IMR-90 (cell line): ENCODE measurements at places on chromosomes 5 and 9. TPM values are rescaled to one million over a fixed set of nuclear protein-coding genes. Genes with fewer than 3 reads are reported as not detected.

Gene PCDHGB1
- 1.9 TPM in 2 replicates for polyA plus RNA-seq

DNA sequence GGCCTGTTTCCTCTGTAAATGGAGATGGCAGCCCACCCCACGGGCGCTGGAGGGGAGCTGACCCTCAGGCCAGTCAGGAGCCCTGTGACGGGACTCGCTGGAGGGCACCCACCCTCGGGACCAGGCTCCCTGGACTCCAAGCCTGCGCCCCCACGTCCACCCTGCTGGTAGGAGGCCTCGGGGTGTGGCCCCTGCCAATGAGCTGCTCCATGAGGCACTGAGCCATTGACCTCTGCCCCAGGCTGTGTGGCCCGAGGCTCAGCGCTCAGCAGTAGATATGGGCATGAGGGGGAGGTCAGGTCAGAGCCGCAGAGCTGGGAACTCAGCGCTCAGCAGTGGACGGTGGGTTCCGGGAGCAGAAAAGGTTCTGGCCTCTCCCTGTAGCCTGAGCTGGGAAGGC is 52.3 kb upstream of the EGFL7 start:
- peaks cover 16% of the 10 kb centered on the region for H3K4me1 ChIP-seq
- H3K36me3 ChIP-seq, result no peaks in the 10 kb centered on the region
- no peak overlapping the region for H3K27ac ChIP-seq
- no peak for DNase-seq
- no peak overlapping the region for H3K4me3 ChIP-seq

GRCh38 chr9:82127465-82127864 is 138.9 kb downstream of the SPATA31D1 start:
- H3K27ac ChIP-seq, result no peak overlapping the region
- H3K27me3 ChIP-seq, result no peaks in the 10 kb centered on the region

- peaks cover 8% of the 10 kb centered on the region; the same call in 1 of the 2 replicates for H3K4me1 ChIP-seq
- no peak overlapping the region for H3K27ac ChIP-seq
- peaks cover 5% of the 10 kb centered on the region; the same call in 1 of the 2 replicates for H3K36me3 ChIP-seq
- H3K4me3 ChIP-seq, result no peak overlapping the region
- DNase-seq, result peak; percentile 61
- H3K27me3 ChIP-seq, result no peaks in the 10 kb centered on the region
Measured at GRCh38 chr5:34001241-34001841, 6.5 kb downstream of the AMACR start.

Gene MYMK
- polyA plus RNA-seq, result not detected in 2 replicates

GRCh38 chr9:122060481-122060880 is 32.6 kb downstream of the TTLL11 start:
- H3K4me3 ChIP-seq, result no peak overlapping the region
- DNase-seq, result no peak
- no peak overlapping the region for H3K27ac ChIP-seq
- no peaks in the 10 kb centered on the region for H3K27me3 ChIP-seq
- 0 out of 2 replicates have a peak, but pooled peaks cover 4% of the 10 kb centered on the region for H3K36me3 ChIP-seq

GRCh38 chr5:146778261-146778660 is 100.3 kb downstream of the PPP2R2B start:
- H3K4me1 ChIP-seq, result no peaks in the 10 kb centered on the region
- DNase-seq, result no peak
- no peaks in the 10 kb centered on the region for H3K36me3 ChIP-seq
- H3K27ac ChIP-seq, result no peak overlapping the region
- H3K4me3 ChIP-seq, result no peak overlapping the region

Gene PCDHB2
- 0.46 and 0.65 TPM in 2 replicates for polyA plus RNA-seq

Gene ENHO
- 0.10 TPM in 1 of 2 replicates, not detected in the other for polyA plus RNA-seq

DNA sequence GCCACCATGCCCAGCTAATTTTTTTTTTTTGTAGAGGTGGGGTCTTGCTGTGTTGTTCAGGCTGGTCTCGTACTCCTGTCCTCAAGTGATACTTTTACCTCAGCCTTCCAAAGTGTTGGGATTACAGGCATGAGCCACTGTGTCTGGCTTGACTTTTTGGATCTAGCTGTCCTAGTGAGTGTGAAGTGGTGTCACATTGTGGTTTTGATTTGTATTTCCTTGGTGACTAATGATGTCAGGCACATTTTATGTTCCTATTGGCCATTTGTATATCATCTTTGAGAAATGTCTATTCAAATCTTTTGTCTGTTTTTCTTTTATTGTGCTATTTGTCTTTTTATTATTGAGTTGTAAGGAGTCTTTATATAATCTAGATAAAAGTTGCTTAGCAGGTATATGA is 53.5 kb upstream of the MCCC2 start:
- peak; percentile 38 for DNase-seq
- no peak overlapping the region for H3K4me3 ChIP-seq
- H3K27ac ChIP-seq, result peak overlapping the region; percentile 49; the same call in 1 of the 2 replicates

DNA sequence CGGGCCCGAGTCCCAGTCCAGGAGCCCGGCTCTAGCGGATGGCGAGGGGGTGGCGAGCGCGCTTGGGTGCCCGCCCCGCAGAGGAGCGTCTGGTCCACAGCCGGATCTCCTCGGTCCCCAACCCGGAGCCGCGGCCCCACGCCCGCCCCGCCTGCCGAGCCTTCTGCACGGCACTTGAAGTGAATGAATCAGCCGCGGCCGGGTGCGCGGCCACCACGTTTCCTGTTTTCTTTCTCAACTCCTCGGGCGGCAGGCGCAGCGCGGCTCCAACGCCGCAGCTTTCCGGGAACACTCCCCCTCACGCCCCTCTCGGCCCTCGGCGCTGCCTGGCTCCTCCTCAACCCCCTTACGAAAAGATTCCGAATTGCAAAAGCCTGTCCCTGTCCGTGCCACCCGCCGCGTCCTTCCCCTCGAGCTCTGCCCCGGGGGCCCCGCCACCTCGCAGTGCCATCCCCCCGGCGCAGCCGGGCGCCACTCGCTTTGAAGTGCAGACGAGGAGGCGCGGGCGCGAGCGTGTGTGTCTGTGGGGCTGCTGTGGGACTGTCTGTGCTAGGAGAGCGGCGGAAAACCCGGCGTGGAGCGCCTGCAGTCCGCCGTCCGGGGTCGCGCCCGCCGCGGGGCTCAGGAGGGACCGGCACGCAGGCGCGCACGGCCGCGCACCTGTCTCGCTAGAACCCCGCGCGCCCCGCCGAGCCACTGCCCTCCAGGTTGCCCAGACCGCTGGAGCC is 456.6 kb downstream of the RAB3C start:
- H3K27ac ChIP-seq, result peak overlapping the region; percentile 98
- peak overlapping the region; percentile 99 for H3K4me3 ChIP-seq
- DNase-seq, result peak; percentile 76
- no peaks in the 10 kb centered on the region; the same call in 1 of the 2 replicates for H3K36me3 ChIP-seq

Gene UHRF2
- 23.5 and 27.6 TPM in 2 replicates for polyA plus RNA-seq

Gene TEK
- 4.9 and 6.3 TPM in 2 replicates for polyA plus RNA-seq

Gene TSSK1B
- polyA plus RNA-seq, result 0.03 TPM in 1 of 2 replicates, not detected in the other

Gene KIF4B
- polyA plus RNA-seq, result 0.03 TPM in 2 replicates

Gene TIFAB
- polyA plus RNA-seq, result not detected in 2 replicates

Gene PRSS3
- 7.0 and 7.7 TPM in 2 replicates for polyA plus RNA-seq

DNA sequence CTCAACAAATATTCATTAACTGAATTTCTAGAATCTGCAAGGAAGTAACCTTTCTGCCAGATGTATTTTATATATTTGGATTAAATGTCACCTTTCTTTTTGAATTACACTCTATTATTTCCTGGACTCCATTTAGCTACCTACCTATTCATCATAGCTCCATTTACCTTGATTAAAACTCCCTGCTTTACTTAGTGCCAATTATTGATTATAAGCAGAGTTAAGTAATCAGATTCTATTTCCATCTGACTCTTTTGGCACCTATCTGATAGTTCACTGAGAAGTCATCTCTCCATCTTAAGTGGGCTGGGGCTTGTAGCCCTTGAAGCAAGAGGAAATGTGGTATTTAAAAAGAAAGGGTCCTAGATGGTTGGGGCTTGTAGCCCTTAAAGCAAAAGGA is 88.6 kb downstream of the TRPM3 start:
- no peak overlapping the region for H3K4me3 ChIP-seq
- no peak for DNase-seq
- no peaks in the 10 kb centered on the region for H3K36me3 ChIP-seq

Gene SHROOM1
- 6.3 and 8.8 TPM in 2 replicates for polyA plus RNA-seq

GRCh38 chr9:4206718-4207117 is 93.2 kb downstream of the GLIS3 start:
- no peaks in the 10 kb centered on the region for H3K36me3 ChIP-seq
- no peak for DNase-seq
- no peaks in the 10 kb centered on the region for H3K27me3 ChIP-seq
- H3K4me1 ChIP-seq, result peaks cover 12% of the 10 kb centered on the region
- H3K27ac ChIP-seq, result peak overlapping the region; percentile 48; the same call in 1 of the 2 replicates
- H3K4me3 ChIP-seq, result no peak overlapping the region

GRCh38 chr9:33349743-33350142 is 52.6 kb downstream of the AQP7 start:
- H3K36me3 ChIP-seq, result peaks cover 17% of the 10 kb centered on the region
- no peak overlapping the region for H3K4me3 ChIP-seq
- no peak for DNase-seq
- peaks cover 15% of the 10 kb centered on the region for H3K4me1 ChIP-seq

GRCh38 chr9:8337834-8338766 is 538.5 kb upstream of the DMAC1 start:
- peak; percentile 7 for DNase-seq
- H3K27ac ChIP-seq, result no peak overlapping the region
- no peaks in the 10 kb centered on the region for H3K4me1 ChIP-seq

Gene ARL10
- polyA plus RNA-seq, result 5.0 and 6.0 TPM in 2 replicates

GRCh38 chr5:37938076-37938852 is 98.4 kb upstream of the GDNF start:
- H3K4me3 ChIP-seq, result no peak overlapping the region
- DNase-seq, result no peak
- H3K36me3 ChIP-seq, result no peaks in the 10 kb centered on the region
- H3K27ac ChIP-seq, result no peak overlapping the region
- H3K27me3 ChIP-seq, result peaks cover 15% of the 10 kb centered on the region

- no peaks in the 10 kb centered on the region for H3K4me1 ChIP-seq
- H3K36me3 ChIP-seq, result no peaks in the 10 kb centered on the region
- DNase-seq, result no peak
- H3K27me3 ChIP-seq, result no peaks in the 10 kb centered on the region; the same call in 1 of the 2 replicates
- no peak overlapping the region for H3K4me3 ChIP-seq
- H3K27ac ChIP-seq, result no peak overlapping the region
Measured at GRCh38 chr5:125972706-125973105, 450.5 kb upstream of the GRAMD2B start.

DNA sequence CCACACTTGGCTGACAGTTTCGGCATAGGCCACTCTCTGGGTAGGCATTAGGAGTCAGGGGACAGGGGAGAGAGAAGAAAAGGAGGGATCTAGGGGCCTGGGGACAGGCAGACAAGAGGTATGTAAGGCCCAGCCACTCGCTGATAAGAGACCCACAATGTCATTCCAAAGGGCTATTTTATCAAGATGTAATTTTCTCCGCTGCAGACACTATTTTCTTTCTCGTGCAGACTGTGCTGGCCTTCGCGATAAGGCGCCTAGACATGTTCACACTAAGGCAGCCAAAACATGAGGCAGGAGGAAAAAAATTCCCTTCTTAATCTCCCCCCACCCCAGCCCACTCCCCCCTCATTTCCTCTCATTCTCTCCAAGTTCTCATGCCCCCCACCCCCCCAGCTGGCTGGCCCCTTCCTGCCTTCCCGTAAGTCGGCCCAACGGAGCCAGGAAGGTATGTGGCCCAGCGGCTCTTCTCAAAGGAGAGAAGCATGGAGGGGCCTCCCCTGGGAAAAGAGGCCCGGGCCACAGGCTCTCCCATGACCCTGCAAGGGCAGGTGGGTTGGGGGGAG is 44.9 kb upstream of the SYNPO start:
- H3K4me1 ChIP-seq, result peaks cover 9% of the 10 kb centered on the region
- DNase-seq, result no peak
- H3K27me3 ChIP-seq, result peaks cover 3% of the 10 kb centered on the region; the same call in 1 of the 2 replicates
- no peaks in the 10 kb centered on the region for H3K36me3 ChIP-seq
- H3K4me3 ChIP-seq, result no peak overlapping the region

Gene KCNV2
- not detected in 2 replicates for polyA plus RNA-seq

GRCh38 chr9:69762527-69762926 is 2.7 kb upstream of the PTAR1 start:
- peaks cover 1% of the 10 kb centered on the region; the same call in 1 of the 2 replicates for H3K4me1 ChIP-seq
- no peaks in the 10 kb centered on the region for H3K27me3 ChIP-seq
- peak; percentile 48 for DNase-seq

Gene DMRT2
- polyA plus RNA-seq, result not detected in 2 replicates

- DNase-seq, result no peak
- no peak overlapping the region for H3K27ac ChIP-seq
Measured at GRCh38 chr9:133631111-133631510, 5.1 kb upstream of the DBH start.
